ENCODE measurements at places on chromosomes 4 and X. TPM values are rescaled to one million over a fixed set of nuclear protein-coding genes. Genes with fewer than 3 reads are reported as not detected.

Gene SULT1B1
- total RNA-seq: 0.52 TPM

Gene DCAF12L2
- total RNA-seq: not detected

Gene AFF2
- total RNA-seq: 0.16 TPM

Gene APLN
- total RNA-seq: 4.0 TPM

Gene PDE6B
- total RNA-seq: under 0.01 TPM

Gene PROM1
- not detected for total RNA-seq

Gene TLR8
- total RNA-seq: not detected

Gene TMEM156
- 3.8 TPM for total RNA-seq

Gene SMARCA5
- 35.6 TPM for total RNA-seq

Gene ACSL1
- 12.4 TPM for total RNA-seq

Gene ATP6AP2
- 141 TPM for total RNA-seq

Gene EDNRA
- total RNA-seq: 14.9 TPM

Gene PAGE2
- total RNA-seq: not detected

Data from epithelial cell of alveolus of lung (primary cell).